HT1080 (cell line): ENCODE measurements at places on chromosomes 12 and 14. TPM values are rescaled to one million over a fixed set of nuclear protein-coding genes. Genes with fewer than 3 reads are reported as not detected.

DNA sequence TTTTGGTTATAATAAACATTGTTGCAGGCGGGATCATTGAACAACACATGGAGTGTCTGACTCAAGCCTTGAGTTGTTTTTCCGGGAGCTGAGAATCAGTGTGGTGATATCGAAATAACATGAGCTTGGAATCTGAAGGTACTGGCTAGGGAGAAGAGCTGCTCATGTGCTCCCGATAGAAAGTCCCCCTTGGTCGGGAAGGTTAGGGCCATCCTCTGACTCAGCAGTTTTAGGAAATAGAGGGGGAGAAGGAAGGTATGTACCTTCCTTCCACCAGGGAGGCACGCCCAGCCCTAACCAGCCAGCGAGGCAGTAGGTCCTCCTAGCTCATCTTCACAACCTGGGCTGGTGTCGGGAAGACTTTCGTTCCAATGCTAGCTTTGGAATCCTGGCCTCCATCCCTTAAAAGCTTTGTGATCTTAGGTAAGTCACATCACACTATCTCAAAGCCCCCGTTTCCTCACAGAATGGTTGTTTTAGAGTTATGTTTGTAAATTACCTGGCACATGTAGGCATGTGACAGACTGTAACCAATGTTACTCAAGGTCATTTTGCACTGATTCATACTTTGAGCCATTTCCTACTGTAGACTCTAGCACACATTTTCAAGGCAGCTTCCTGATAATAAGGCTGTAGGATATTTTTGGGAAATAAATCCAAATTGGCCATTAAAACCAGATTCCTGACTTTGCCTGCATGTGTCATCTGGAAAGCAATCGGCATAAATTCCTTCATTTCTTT is 1.9 kb upstream of the RAB35 start:
- DNase-seq, result peak; percentile 68

The ADAMTS20 gene
- total RNA-seq, result 0.03 TPM in 1 of 2 replicates, not detected in the other

GRCh38 chr14:100416921-100417860 is 94.1 kb downstream of the SLC25A47 start:
- DNase-seq, result peak; percentile 94

DNA sequence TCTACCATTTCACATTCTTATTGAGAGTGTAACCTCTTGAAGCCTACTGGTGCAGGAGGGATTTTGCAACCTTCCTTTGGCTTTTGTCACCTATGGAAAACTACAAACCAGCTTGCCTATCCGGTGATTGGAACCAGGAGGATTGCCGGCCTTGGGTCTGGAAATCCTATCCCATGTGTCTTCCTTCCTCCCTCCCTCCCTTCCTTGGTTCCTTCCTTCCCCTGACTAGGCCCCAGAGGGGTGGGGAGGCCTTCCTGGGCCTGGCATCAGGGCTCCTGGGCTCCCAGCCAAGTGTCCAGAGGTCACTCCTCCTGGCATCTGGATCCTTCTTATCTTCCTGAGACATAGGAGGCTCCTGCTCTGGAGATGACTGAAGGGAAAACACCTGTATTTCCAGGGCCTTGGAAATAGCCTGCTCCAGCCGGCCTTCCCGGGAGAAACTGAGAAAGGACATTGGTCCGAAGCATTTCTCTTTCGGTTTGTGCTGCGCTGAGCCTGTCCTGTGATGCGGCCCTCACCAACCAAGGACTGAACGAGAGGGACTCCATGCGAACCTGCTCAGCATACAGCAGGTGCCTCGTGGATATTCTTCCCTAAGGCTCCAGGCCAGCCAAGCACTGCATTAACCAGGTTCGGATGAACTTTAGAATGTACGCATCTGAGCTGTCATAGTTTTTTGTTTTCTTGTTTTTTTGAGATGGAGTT is 43.4 kb downstream of the PSMA6 start:
- peak; percentile 25 for DNase-seq

The GALNT6 gene
- 58.9 and 60.2 TPM in 2 replicates for total RNA-seq

GRCh38 chr12:114215746-114216145 is 190.2 kb downstream of the TBX5 start:
- no peak for DNase-seq

DNA sequence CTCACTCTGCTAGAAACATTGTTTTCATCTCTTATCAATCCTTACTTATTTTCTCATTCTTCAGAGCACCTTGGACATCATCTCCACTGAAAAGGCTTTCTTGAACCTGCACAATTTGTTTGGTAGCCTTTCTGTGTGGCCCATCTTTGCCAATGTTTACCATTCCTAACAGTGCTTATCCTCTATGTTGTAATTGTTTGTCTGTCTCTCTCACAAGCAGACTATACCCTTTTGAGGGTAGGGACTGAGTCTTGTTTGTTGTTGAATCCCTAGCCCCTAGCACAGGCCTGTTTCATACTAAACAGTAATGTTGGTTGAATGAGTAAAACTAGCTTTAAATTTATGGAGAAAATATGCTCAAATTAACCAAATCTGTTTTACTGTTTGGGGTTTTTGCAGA is 9.2 kb downstream of the MRPL42 start:
- DNase-seq, result no peak
